ENCODE measurements at places on chromosomes 7 and 10.

- no peak for DNase-seq
Measured at GRCh38 chr10:125060826-125061556, 99.4 kb downstream of the CTBP2 start.

GRCh38 chr7:33550979-33551378 lies 354.4 kb upstream of the BMPER start:
- no peak for DNase-seq

DNA sequence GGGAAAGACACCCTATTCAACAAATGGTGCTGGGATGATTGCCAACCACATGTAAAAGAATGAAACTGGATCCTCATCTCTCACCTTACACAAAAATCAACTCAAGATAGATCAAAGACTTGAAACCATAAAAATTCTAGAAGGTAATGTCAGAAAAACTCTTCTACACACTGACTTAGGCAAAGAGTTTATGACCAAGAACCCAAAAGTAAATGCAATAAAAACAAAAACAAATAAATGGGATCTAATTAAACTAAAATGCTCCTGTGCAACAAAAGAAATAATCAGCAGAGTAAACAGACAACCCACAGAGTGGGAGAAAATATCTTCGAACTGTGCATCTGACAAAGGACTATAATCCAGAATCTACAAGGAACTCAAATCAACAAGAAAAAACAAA lies 504.2 kb upstream of the MBL2 start:
- DNase-seq, result no peak

DNA sequence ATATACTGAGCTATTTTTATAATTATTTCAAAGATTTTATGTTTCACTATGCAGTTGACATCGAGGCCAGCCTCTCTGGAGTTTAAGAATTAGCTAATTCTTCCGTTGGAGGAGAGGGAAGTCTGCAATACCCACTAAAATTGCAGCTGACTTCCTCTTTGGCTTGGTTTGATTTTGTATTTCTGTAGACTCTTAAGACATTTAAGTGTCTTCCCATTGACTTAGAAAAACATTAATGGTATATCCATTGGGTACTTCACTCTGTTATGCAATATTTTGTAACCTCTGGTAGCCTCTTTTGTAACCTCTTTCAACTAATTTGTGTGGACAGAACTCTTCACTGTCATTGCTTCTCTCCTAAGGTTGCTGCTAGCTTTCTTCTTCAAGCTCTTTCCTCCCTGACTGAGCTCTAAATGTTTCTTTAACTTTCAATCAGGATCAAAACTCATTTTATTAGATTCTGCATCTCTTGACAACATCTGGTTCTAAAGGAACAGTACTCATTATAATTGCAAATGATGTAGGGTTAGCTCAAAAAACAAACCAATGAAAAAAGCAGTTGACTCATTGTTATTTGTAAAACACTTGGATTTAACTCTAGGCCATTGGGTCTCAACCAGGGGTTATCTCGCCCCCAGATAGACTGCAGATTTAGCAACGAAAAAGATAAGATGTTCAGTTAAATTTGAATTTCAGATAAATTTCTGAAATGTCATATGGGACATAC lies 1.7 kb upstream of the ANKRD22 start:
- DNase-seq, result no peak

DNA sequence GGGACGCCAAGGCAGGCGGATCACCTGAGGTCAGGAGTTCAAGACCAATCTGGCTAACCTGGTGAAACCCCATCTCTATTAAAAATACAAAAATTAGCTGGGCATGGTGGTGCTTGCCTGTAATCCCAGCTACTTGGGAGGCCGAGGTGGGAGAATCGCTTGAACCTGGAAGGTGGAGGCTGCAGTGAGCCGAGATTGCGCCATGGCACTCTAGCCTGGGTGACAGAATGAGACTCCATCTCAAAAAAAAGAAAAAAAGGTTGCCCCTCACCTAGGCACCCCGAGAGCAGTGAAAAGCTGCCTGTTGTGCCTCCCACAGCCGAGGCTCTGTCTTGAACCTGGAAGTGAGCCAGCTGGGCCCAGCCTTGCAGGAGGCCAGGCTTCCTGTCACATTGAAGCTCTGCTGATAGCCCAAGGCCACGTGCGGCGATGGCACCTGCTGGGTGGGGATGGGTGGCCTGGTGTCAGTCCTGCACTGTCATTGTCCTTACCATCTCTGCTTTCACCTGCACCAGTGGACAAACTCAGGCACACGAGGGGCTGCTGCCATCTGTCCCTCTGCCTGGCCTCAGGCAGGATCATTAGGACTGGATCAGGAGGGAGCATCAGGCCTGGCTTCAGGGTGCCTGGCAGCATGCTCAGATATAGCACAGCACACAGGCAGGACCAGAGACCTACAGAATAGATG lies 37.8 kb downstream of the DNAJB12 start:
- DNase-seq, result no peak

- DNase-seq, result no peak
Measured at GRCh38 chr10:14372606-14373005, 41.9 kb upstream of the FRMD4A start.
